ENCODE measurements at places on chromosomes 16 and 17. TPM values are rescaled to one million over a fixed set of nuclear protein-coding genes. Genes with fewer than 3 reads are reported as not detected.
A peak's percentile ranks its signal among the peaks of the same experiment; 100 is the strongest.

The STX8 gene
- 32.4 TPM for total RNA-seq

The FBXW10B gene
- total RNA-seq = 12.6 TPM

The CPNE7 gene
- 31.3 TPM for total RNA-seq

DNA sequence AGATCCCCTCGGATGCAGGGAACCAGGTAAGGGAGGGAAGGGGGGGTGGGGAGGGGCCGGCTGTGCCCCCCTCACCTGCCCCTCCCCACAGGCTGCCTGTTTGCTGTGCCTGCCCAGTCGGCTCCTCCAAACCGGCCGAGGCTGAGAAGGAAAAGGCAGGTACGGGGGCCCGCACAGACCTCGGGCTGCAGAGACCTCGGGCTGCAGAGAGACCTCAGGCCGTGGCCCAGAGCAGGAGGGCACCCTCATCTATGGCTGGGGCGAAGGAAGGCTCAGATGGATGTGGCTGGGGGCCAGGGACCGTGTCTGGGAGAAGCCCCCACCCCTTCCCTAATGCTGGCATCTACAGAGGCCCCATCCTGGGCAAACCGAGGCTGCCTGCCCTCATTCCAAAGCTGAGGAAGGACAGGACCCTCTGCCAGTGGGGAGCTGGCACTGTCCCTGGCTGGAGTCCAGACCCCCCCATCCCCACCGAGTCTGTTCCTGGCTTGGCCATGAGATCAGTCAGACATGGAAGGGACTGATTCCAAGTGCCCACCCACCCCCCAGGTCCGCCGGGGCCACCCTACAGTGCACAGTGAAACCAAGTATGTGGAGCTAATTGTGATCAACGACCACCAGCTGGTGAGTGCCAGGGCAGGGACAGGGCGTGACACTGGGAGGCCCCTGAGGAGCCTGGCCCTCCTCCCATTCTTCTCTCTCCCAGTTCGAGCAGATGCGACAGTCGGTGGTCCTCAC, 13.7 kb downstream of the ADAM11 start:
- no peak for DNase-seq

DNA sequence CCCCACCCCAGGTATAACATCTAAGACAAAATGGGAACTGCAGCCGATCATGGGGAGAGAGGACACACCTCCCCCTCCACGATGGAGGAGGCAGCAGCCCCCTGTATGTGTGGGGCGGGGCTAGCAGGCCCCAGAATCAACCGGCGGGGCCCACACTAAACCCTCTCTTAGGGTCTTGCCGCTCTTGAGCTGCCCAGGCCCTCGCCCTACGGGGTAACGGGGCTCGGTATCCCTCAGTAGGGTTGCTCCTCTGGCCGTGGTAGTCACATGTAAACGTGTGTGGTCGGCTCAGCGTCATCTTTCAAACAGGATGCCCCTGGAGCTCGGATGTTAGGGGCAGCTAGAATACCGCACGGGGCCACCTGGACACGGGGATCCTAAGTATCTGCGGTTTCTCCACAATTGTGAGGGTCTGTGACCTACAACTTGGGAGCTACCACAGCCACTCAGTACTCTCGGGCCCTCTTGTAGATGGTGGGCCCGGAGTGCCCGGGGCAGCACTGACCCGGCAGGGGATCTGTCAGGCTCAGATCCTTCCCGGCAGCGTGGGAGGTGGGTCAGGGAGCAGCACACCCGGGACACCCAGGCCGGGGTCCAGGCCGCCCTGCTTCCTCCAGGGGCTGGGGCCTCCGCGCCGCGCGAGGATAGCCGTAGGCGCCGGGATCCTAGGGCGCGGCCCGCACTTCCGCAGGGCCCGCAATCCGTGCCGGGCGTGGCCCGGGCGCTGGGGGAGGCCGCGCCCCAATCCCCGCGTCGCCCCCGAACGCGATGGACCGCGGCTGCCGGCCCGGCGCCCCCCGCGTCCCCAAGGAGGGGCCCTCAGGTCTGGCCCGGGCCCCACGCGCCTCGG, 781 bp downstream of the ARHGDIA start:
- peak; percentile 34 for DNase-seq

GRCh38 chr16:11788914-11789313, 8.1 kb downstream of the ZC3H7A start:
- DNase-seq = no peak

DNA sequence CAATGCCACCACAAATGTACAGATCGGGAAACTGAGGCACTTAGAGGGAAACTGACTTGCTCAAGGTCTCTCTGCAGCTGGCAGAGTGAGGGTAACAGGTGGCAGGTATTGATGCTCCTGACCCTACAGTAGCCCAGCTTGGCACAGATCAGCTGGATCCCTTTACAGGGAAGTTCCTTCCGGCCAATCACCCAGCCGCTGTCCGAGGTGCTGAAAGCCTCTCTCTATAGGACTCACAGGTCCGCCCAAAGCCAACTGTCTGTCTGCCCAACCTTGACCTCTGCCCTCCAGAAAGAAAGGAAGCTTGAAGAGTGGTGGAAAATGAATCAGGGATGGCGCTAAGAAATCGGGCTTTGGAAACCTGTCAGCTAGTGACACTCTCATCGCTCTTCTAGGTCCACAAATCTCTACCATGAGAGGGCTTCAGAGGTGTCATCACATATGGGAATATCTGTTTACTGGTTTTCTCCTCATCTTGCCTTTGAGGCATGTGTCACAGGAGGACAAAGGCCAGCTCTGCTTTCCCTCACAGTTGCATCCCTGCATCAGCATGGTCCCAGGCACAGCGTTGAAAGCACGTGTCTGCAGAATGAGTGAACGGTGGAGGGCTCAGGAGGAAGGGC, 246.2 kb downstream of the KATNIP start:
- DNase-seq = peak; percentile 61

GRCh38 chr16:2210386-2211365, at the start of gene BRICD5:
TSS of gene BRICD5 (minus strand) at chr16:2210863. CDS start at chr16:2210833, 30 bp downstream.
- DNase-seq = no peak

- DNase-seq = no peak
These were observed 106.2 kb upstream of the HS3ST4 start for GRCh38 chr16:25585526-25585925.

DNA sequence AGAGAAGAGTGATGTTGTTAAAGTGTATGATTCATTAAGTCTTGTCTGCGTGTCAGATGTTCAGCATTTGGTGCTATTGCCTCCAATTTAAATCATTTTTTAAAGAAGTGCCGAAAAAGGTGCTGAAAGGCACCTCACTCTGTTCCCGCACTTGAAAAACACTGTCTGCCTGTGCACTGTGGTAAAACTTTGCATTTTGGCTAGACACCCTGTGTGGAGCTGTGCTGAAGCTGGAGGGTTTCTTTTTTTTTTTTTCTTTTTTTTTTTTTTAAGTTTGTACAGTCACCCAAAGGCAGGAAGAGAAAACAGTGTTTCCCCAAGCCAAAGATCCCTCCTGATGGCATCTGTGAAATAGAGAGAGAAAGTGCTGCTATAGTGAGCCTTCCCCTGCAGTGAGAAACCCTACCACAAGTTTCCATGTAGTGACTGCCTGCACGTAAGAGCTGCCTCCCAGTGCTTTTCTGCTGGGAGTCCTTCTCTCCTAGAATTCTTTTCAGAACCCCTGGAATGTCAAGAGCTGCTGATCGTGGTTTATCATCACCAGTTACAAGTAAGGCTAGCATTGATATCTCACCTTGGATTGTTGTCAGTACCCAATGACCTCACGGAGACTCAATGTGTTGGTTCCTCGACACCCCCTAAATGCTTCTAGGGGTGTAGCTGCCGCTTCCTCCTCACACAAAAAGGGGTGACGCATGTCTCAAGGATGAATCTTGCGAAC, 116.0 kb upstream of the SOX9 start:
- no peak for DNase-seq

DNA sequence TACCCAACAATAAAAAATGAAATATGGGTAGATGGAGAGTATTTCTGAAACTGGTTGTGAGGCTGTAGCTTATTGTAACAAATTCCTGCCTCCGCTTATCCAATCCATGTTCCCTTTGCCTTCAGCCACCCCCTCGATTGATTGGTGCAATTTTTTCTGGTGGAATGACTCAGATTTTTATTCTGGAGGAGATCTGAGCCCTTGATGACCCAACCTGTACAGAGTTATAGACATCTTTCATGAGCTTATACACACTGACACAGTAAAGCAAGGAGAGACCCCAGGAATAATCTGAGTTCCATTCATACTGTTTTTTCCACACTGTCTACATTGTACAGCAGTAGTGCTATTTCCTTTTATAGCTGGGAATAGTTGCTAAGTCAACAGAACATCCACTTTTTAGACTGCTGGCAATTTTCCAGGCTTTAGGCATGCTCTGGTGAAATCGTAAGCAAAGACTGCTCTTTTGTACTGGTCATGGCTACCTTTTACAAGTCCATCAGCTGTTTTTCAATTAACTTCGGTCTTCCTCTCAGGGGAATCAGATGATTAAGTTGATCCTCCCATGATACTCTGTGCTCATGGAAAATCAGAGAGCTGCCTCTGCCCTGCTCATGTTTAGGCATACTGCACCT, 30.1 kb downstream of the CCL4 start:
- DNase-seq = no peak

DNA sequence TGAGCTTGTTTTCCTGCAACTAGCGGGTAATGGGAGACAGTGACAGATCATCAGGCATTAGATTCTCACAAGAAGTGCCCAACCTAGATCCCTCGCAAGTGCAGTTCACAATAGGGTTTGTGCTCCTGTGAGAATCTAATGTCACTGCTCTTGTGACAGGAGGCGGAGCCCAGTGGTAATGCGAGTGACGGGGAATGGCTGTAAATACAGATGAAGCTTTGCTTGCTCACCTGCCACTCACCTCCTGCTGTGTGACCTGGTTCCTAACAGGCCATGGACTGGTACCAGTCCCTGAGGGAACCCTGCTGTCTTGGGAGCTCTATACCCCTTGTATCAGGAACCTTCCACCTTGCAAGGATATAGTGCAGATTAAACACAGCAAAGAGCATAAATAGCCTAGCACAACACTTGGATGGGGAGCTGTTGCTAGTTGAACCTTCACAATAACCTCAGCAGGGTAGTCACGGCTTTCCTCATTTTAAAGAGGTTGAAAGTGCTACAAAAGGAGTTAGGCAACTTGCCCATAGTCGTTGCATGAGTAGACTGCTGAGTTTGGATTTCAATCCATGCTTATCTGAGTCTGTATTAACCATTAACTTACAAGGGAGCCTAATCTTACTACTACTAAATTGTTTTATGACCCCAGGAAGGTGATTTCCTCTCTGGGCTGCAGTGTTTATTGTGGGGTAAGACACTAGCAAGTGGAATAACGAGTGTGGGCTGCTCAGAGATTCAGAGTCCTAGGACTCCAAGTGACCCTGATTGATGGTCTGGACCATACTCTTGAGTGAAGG, 156.6 kb upstream of the ZFHX3 start:
- DNase-seq = peak; percentile 13

DNA sequence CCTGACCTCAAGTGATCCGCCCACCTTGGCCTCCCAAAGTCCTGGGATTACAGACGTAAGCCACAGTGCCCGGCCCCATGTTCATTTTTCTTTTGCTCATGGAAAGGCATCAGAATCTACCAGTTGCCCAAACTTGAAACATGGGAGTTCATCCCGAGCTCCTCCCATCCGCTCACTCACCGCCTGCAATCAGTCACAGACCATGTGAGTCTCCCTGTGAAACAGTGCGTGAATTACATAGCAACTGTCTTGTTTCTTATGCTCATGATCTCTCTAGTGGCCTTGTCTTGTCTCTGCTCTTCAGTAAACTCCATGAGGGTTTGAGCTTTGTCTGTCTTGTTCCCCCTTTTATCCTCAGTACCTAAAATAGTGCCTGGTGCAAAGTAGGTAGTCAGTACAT, 52.1 kb upstream of the TNRC6A start:
- DNase-seq = no peak

GRCh38 chr16:66713076-66713475, 16.5 kb upstream of the CMTM4 start:
- no peak for DNase-seq

- DNase-seq = no peak
These were observed 87.8 kb downstream of the CYB561 start for GRCh38 chr17:63358111-63358839.

- DNase-seq = peak; percentile 81
These were observed 10.1 kb downstream of the THRA start for GRCh38 chr17:40072735-40073346.

All from Calu3 (cell line).